ENCODE measurements at places on chromosomes 16 and 17.
A peak's percentile ranks its signal among the peaks of the same experiment; 100 is the strongest.

DNA sequence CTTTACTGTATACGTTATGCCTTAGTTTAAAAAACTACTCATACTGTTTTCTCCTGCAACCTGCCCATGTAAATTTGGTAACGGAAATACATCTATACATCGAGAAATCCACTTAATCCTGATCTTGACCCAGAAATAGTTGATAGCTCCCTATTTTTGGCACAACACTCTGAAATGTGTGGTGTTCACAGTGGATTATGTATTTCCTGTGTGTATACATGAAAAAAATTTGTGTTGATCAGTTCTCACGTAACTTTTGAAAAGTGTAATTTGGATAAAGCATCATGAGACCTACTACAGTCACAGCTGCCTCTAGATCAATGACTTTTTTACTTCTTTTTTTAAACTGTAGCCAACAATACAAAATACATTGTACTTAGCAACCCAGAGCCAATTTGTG is 90.7 kb downstream of the VMP1 start:
- no peak for DNase-seq

DNA sequence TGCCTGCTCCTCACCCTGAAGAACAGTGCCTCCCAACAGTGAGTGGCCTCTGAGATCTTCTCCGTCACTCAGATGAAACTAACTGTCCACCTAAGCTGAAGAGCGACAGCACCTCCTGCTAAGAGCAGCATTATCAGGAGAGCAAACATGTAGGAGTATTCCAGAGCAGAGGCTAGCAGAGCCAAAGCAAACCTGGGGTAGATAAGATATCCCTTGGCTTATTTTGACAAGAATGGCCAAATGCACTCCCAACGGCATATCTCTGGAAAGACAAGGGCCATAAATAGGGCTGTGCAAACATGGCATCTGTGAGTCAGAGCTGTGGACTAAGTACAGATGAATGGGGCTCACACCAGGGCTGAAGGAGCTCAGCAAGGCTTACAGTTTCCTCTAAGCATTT is 96.3 kb downstream of the NDEL1 start:
- DNase-seq = no peak

DNA sequence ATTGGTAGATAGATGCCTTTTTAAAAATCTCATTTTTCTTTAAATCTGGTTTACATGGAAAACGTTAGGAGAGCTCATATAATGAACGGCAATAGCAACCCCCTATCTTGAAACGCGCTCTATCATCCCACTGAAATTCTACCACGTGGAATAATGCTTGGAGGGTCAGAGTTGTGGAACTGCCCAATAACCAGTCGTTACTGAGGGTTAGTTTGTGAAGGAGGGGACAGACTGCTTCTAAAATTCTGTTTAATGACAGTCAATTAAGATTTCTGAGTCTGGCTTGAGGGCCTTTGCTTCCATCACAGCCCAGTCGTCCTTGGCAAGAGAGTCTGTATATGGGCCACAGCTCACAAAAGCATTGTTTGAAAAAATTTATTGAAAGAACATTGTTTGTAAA is 482 bp downstream of the IRF8 start:
- no peak for DNase-seq

DNA sequence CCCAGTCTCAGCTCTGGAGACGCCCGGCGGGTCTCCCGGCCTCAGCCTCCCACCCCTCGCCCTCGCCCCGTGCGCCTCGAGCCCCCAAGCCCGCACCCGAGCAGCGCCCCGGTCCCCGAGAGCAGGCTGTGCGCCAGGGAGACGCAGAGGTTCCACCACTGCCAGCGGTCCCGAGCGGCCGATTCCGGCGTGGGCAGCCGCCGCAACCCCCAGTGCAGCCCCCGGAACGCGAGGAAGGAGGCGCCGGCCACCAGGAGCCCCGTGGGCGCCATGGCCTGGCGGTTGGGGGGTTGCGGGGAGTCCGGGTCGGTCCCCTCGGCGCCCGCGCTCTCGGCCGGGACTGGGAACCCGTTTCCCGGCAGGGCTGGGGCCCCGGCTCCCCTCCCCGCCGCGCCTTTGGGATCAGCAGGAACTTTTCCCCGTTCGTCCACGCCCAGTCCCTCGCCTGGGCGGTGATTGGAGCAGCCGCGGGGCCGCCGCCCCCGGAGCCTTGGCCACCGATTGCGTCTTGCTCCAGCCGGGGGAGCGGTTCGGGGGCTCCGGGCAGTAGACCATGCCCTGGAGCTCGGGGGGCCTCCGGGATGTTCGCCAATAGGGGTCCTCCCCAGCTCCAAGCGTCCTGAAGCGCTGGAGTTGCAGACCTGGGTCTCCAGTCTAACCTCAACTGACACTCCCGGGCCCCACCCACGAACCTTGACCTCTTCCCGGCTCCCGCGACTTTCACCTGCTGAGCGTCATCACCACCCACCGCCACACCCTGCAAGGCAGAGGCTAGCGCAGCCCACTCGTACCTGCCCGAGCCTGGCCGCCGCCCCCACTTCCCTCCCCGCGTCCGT is at the start of gene TLCD2:
Gene TLCD2, minus strand, starts transcription at position 407 of the 836 bp plus-strand sequence. Its CDS starts 135 bp downstream, at position 272.
- no peak for DNase-seq

GRCh38 chr17:56347639-56348038 is 194.4 kb downstream of the ANKFN1 start:
- DNase-seq = no peak

DNA sequence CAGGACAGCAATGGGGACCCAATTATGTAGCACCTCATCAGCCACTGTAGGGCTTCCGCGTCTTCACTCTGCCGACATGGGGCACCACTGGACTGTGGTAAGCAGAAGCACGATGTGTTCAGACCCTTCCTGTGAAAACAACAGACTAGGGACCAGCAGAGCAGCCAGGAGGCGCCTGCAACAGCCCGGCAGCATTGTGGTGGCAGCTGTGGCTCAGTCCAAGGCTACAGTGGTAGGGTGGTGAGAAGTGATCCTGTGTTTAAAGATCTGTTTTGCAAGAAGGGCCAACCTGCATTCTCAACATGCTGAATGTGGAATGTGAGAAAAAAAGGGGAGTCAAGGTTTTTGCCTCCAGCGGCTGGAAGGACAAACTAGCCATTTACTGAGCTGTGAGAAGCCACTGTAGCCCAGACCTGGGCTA is 80.8 kb downstream of the GAS7 start:
- DNase-seq = no peak

- no peak for DNase-seq
These were observed at the start of gene TGFB1I1 for GRCh38 chr16:31471875-31472708. TSS of gene TGFB1I1 (plus strand) at chr16:31472152. CDS start at chr16:31472189, 37 bp downstream.

- DNase-seq = no peak
These were observed 1.2 kb downstream of the ARHGEF15 start for GRCh38 chr17:8311131-8311790.

- no peak for DNase-seq
These were observed 200.7 kb downstream of the CCDC182 start for GRCh38 chr17:57544401-57544800.

- no peak for DNase-seq
These were observed 83.2 kb downstream of the GRIN2A start for GRCh38 chr16:10098991-10099390.

GRCh38 chr16:56606476-56607108 is 1.8 kb upstream of the MT2A start:
- DNase-seq = peak; percentile 37

- no peak for DNase-seq
These were observed 17.6 kb upstream of the PEMT start for GRCh38 chr17:17609121-17609520.

DNA sequence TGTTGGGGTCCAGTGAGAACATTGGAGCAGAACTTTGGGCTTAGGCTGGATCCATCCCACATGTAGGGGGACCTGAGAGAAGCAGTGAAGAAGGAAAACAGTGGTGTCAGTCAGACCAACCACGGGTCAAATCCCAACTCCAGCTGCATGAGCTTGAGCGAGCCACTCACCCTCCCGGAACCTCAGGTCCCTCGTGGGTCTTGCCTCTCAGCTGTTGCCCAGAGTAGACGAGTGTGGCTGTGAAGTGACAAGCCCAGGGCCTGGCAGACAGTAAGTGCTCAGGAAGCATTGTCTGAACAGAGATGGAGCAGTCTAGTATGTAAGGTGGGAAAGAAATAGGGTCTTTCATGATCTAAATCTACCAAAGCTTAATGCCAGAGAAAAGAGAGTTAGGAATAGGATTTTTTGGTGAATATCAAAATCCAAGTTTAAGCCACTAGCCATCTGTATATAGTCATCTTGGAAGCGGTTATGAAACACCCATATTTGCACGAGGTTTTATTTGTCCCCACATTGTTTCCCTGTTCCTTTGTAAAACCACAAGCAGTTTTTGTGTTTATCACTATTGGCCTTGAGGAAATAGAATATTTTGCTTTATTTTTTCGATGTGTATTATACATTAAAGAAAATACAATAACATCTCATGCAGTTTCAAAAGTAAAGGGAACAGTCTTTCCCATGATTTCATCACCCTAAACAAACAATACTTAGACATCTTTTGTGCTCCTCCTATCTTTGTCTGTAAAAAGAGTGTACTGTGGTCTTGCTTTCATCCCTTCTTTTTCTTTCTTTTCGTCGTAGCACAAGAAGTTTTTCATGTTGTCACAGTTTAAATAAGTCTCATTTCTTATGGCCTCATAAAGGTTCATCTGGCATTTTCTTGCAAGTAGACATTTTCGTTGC is 112.0 kb downstream of the CLEC16A start:
- DNase-seq = no peak

- no peak for DNase-seq
These were observed 4.0 kb downstream of the CEMP1 start for GRCh38 chr16:2527071-2527783.

GRCh38 chr16:88655053-88655732 is 4.3 kb upstream of the CYBA start:
- no peak for DNase-seq

GRCh38 chr16:19574615-19575014 is 19.1 kb downstream of the VPS35L start:
- no peak for DNase-seq

GRCh38 chr16:23771027-23771426 is 16.2 kb downstream of the CHP2 start:
- no peak for DNase-seq

DNA sequence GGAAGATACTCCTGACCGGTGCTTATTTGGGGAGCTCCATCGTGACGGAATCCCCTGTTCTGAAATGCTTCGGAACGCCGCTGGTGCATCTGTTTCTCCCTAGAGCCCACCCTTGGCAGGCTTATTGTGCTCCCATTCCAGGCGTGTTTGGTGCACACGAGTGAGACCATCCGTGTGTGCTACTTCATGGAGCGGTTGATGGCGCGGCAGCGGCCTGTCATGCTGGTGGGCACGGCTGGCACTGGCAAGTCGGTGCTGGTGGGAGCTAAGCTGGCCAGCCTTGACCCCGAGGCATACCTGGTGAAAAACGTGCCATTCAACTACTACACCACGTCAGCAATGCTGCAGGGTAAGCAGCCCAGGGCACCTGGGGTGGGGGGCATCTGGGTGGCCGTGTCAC is 170.7 kb downstream of the DNAH9 start:
- no peak for DNase-seq

GRCh38 chr17:32486701-32487472 is at the start of gene CDK5R1:
TSS of gene CDK5R1 (plus strand) at chr17:32486993. CDS start at chr17:32487621, 628 bp downstream.
- no peak for DNase-seq

- no peak for DNase-seq
These were observed 29.3 kb upstream of the SPACA3 start for GRCh38 chr17:32962320-32962711.

DNA sequence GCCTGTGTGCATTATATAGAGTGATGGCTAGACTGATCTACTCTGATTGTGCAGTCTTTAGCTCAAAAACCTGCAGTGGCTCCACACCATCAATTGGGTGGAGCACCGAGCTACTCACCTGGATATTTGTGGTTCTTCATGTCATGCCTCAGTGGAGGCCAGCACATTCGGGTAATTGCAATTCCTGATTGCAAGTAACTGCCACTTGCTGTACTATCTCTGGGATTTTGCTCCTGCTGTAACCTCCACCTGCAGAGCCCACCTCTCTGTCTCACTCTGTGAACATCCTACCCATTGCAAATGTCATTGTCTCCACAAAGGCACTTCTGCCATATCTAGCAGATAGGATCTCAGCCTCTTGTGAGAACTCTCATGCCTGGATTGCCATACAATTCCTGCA is 1.7 kb upstream of the CCL1 start:
- no peak for DNase-seq

DNA sequence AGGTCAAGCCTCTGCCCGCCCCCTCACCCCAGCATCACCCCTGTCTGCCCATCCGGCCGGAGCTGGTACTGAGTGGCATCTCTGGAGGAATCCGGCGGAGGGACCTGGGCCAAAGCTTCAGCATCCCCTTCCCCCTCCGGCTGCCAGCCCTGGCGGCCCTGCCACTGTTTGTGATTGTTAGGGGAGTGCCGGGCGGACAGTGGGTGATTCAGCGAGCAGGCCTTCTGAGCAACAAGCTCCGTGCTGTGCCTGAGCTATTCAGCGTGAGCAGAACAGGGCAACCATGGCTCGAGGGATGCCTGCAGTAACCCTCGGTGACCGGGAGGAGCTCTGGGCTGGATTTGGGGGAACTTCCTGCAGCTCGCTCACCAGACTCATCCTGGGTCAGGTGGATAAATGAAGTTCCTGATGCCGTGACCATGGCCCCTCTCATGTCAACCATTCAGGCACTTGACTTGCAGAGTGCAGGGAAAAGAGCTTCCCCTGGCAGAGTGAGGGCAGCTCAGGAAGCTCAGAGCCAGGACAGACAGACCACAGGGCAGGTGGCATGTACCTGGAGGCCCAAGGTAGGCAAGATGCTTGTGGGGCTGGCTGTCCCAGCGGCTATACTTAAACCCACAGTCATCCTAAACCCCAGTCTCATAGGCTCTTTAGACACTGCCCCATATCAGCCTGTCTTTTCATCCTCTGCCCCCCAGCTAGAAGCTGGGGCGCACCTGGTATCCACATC is 24.3 kb upstream of the MLKL start:
- DNase-seq = no peak

DNA sequence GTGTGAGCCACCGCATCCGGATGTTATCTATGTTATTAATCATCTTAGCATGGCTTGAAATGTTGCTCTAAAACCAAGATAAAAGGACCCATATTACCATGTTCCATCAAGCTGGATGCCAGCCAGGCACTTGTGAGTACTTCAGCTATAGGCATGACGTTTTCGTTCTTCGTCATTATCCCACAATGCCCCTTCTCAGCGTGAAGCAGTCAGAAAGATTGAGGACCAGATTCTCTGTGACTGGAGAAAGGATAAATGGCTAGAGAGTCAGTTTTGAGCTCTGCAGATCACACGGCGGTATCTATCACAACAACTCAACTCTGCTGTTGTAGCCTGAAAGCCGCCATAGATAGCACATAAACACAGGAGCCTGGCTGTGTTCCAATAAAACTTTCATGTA is 29.8 kb upstream of the LCMT1 start:
- no peak for DNase-seq
